ENCODE measurements at places on chromosomes 4 and X.

- no peak for DNase-seq
These were observed 31.9 kb downstream of the SETD7 start for GRCh38 chr4:139524062-139524631.

DNA sequence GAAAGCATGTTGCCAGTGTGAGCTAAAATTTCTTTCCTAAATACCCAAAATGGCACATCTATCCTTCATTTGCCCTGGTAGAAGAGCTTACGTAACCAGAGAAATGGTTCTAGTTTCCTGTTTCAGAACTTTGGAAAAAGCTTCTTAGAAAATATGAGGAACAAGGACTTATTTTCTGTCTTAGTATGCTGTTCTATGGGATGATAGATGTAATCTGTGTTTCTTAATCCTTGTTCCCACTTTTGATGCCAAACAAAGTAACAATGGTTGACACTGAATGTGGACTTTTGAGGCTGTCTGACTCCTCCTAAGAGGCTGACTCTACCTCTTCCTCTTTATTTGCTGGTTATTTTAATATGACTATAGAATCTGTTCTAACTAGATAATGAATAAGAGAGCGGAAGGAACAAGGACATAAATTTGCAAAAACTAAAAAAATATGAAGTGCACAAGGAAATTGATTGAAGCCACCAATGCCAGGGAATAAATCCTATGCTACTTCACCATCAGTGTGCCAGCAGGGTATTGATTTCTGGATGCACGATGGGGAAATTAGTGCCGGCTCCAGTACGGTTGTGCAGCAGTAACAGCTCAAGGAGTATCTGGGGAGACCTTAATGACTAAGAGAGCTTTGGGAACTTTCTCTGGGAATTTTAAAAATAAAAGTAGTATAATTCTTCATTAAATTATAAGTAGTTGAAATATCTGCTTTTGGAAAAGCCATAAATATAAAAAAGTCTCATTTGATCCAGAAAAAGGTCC, 39.4 kb upstream of the TET2 start:
- DNase-seq: no peak

- DNase-seq: no peak
These were observed 227.3 kb downstream of the KDR start for GRCh38 chr4:54898056-54898562.

- DNase-seq: no peak
These were observed 39.7 kb downstream of the SHROOM2 start for GRCh38 chrX:9825966-9826365.

- DNase-seq: no peak
These were observed 276.4 kb downstream of the PDGFC start for GRCh38 chr4:156695163-156695562.

DNA sequence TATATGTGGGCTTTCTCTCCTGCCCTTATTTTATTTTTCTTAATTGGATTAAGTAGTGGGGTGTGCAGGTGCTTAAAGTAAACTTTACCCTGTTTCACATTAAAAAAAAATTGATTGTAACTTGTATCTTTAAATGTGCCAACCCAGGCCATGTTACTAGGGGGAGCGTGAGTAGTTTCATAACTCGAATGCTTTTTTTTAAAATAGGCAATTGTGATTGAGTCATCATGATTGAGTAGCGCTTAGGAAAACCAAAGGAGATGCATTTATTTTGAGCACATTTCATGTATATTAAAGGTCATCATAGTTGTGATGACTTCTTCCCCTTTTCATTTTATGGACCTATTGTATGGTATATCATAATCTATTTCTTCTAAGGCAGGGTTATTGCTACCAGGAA, 32.2 kb downstream of the GPAT3 start:
- DNase-seq: no peak

GRCh38 chrX:119809185-119809666, 17.8 kb upstream of the RPL39 start:
- DNase-seq: no peak

DNA sequence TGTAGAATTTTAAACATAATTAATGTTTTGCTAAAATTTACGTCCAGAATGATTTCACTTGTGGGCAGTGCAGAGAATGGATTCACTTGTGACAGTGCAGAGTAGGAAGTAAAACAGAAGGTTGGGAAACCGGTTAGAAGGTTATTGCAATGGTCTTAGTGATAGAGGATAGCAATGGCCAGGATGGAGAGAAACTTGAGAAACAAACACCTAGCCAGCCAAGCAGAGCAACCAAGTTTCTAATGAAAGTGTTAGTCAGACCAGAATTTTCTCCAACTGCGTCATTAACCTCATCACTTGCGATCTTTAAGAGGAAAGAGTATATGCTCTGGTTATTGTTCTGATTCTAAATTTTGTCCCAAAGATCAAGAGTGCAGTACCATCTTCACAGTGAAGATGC, 50.0 kb upstream of the TBC1D9 start:
- DNase-seq: no peak

DNA sequence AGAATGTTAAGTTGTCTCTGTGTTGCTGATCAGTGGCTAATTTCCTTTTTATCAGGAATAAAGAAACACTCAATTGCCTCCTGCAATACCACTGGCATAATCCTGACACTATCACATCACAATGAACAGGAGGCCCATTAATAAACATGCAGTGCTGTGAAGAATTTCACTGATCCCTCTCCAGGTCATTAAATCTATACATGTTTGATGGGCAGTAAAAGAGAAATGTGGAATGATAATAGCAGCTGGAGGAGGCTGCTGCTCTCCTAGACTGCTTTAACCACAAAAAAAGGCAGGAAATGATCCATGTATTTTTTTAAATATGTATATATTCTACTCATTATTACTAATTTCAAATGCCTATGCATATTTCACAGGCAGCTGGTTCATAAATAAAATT, 202.1 kb downstream of the CENPC start:
- DNase-seq: no peak

Data from nucleus accumbens (tissue), 56 donors.